Activated T-helper 1 cell treated with anti-CD3 and anti-CD28 coated beads, Interleukin-2, amount 50 U/mL, for 16 hours (primary cell): ENCODE measurements at places on chromosomes 4 and X.

DNA sequence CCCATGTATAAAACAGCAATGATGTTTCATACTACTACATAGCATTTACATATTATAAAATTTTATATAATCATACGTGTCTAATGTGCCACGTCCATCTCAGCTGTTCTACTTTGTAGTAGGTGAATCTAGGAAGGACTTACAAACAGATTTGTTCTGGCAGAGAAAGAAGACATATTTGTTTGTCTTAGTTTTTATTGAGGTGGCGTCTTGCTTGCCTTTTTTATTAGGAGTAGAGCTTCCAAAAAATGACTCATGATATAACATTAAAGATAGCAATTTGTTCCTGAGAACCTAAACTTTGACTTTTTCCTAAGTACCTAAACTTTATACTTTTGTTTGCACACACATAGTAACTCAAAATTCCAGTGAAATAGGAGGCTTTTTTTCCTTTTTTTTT is 64.6 kb downstream of the CLDN22 start:
- DNase-seq: no peak

DNA sequence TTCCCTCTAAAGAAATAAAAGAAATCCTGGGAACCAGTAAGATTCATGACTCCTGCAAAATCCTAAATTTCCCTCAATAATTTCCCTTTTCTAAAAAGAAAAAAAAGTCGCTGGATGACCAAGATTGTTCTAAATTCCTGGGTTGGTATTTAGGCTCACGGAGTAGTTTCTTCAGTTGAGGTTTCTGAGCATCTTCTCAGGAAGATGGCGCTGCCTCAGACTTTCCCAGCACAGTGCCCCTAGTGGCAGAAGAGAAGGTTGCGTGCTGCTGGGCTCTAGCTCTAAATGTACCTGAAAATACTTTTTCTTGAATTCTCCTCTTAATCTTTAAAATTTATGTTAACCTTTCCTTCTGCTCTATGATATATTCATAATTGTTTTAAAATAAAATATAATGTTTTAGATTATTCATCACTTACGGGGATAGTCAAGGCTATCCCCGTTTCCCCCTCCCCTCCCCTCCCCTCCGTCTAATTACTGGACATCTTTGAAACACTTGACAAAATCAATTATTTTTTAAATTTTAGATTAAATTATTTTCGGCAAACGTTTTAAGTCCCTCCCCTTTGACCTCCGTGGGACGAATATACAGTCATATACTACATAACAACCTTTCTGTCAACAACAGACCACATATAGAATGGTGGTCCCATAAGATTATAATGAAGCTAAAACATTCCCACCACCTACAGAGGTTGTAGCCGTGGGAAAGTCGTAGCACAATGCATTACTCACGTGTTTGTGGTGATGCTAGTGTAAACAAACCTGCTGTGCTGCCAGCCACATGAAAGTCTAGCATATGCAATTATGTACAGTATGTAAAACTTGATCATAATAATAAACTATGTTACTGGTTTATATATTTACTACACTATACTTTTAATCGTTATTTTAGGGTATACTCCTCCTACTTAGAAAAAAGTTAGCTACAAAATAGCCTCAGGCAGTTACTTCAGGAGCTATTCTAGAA is 41.0 kb upstream of the GATB start:
- DNase-seq: peak; percentile 32

DNA sequence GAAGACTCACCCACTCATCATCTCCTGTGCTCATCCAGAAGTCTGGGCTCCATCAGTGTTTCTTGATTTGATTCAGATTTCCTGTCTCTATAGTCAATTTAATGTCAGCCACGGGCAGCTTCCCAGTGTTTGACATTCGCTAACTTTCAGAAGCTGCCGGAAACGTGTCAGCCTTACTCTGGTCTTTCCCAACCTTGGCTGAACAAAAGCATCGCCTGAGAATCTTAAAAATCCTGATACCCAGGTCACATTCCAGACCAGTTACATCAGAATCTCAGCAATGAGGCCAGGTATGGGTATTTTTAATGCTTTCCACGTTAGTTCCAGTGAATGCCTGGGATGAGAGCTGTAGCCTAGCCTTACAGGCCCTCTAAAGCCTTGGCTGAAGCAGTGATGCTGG is 233.8 kb downstream of the FRMPD4 start:
- no peak for DNase-seq

GRCh38 chr4:101471201-101471600 is 123.9 kb upstream of the PPP3CA start:
- DNase-seq: no peak

DNA sequence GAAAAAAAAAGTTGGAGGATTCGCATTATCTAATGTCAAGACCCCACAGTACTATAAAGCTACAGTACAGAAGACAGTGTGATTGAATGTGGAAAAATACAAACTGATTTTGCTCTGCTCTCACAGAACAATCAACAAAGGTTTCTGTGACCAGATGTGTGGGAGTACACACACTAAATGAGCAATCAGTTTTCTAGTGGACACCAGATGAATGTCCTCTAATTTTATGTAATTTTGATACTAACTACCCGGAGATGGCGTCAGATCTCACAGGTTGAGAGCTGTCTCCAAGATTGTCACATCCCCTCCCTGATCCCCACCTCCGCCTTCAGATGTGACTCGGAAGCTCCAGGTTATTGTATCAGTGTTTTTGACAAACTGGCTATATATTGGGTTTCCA is 81.9 kb upstream of the HUWE1 start:
- no peak for DNase-seq

GRCh38 chr4:13142726-13143125 is 341.4 kb downstream of the RAB28 start:
- DNase-seq: no peak

- no peak for DNase-seq
These were observed 46.8 kb downstream of the CLCN4 start for GRCh38 chrX:10203617-10204016.

DNA sequence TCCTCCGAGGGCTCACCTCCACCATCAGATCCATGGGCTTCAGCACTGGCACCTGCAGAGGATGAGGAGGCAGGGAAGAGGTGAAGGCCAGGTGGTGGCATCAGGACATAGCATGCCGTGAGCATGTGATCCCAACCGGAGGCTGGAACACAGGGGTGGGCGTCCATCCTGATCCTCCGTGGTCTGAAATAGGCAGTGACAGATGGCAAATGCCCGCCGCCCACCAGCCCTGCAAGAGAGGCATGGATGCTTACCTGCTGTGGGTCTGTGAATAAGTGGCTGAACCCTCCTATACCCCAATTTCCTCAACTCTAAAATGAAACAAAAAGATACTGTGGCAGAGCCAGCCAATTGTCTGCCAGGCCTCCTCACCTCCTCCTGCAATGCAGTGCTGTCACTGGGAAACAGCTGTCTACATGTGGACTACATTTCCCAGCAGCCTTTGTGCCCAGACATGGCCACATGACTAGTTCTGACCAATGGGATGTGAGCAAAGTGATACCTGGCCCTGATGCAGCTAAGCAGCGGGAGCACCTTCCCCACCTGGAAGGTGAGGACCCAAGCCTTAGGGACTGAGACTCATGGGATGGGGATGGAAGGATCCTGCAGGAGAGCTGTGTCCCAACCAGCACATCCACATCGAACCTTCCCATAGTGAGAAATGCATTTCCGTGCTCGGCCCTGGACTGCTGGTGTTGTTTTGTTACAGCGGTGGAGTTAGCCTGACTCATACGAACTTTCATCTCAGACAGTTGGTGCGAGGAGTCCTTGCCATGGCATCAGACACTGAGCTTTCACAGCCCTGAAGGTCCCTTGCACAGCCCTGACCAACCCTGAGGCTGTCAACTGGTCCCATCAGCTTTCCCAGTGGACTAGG is 99.5 kb downstream of the PPP2R2C start:
- no peak for DNase-seq

DNA sequence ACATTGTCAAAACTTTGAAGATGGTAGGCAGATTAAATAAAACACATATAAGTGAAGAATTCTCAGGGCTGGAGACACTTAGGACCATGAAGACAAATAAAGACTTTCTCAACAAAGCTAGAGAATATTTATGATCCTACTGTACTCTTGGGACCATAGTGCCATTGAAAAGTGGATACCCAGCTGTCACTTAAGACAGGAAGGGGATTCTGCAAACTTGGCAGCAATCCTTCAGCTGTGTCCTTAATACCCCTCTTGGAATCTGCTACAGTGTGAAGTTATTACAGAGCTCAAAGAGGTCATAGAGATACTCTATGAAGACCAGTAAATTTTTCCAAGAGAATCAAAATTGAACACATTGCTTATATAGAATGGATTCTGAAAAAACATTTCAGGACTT is 24.3 kb downstream of the PDE5A start:
- DNase-seq: no peak
